ENCODE measurements at places on chromosomes 3 and 15.
A peak's percentile ranks its signal among the peaks of the same experiment; 100 is the strongest.

GRCh38 chr3:56125358-56126005, 342.8 kb downstream of the ERC2 start:
- no peak for DNase-seq

GRCh38 chr15:86644339-86644738, 564.7 kb downstream of the AGBL1 start:
- no peak for DNase-seq

- DNase-seq: peak; percentile 87
These were observed 228.3 kb downstream of the MFSD1 start for GRCh38 chr3:159030138-159030670.

DNA sequence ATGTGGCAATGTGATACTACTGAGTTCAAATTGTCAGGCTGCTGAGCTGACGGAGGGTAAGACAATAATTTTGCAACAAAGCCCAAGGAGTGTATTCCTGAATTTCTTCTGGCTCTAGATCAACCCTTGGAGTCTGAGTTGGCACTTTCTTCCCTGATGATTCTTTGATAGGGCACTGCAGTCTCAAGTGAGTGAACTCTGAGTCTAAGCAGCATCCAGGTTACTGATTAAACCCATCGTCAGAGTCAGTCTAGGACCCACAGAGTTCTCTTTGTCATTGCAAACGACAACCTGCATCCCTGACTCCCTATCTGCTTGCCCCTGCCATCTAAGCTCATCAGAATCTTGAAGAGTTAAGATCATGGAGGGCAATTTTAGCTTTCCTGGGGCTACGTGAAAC, 58.6 kb downstream of the MME start:
- DNase-seq: no peak

DNA sequence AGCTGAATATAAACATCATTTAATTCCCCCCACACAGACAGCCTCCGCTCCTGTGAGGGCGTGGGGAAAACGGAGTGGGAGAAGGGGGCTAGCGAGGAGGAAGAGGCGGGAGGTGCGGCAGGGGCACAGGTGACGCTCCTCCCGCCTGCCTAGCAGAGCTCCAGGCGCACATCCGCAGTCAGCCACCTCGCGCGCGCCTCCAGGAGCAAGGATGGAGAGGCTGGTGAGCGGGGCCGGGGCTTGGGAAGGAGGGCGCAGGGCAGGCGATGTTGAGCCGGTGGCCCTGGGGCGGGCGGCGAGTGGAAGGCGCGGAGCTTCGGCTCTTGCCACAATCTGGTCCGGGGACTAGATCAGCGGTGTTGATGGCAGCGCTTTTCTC, at the start of gene CD200:
CD200 (plus strand) TSS at position 155 of the 379 bp plus-strand sequence; CDS start at position 212, 57 bp downstream.
- peak; percentile 55 for DNase-seq

DNA sequence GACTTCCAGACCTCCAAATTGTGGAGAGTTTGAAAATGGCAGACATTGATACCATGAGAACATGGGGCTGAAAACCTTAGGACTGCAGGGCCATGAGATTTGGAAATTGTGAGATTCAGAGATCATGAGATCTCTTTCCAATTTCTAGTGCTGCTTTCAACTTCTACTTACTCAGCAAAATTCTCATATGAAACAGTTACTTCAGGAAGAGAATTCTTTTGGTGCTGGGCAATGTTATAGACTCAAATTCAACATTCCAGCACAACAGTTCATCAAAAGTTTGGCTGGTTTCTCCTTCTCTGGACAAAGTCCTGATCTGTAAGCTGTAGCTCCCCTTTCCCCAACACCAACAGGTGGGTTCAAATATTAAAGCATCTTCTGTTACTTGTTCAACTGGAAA, 506.9 kb upstream of the NECTIN3 start:
- no peak for DNase-seq

- DNase-seq: peak; percentile 69
These were observed at the start of gene LTK for GRCh38 chr15:41513506-41514227. TSS of gene LTK (minus strand) at chr15:41513827. CDS start at chr15:41513709, 118 bp downstream.

DNA sequence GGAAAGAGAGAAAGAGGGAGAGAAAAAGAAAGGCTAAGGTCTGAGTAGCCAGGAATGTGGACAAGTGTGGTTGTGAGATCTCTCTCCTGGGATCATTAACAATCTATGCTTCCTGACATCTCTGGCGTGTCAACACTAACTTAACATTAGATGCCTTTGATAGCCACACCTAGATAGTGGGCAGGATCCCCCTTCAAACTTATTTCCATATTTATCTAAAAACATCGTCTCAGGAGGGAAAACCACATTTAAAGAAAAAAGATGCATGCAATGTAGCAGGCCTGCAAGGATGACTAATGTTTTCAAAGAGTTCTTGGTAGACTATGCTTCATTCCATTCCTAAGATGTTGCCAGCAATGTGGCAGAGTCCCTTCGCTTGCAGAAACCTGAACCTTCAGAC, 80.9 kb downstream of the MLH1 start:
- no peak for DNase-seq

- no peak for DNase-seq
These were observed 19.7 kb downstream of the ACAA1 start for GRCh38 chr3:38117163-38117716.

DNA sequence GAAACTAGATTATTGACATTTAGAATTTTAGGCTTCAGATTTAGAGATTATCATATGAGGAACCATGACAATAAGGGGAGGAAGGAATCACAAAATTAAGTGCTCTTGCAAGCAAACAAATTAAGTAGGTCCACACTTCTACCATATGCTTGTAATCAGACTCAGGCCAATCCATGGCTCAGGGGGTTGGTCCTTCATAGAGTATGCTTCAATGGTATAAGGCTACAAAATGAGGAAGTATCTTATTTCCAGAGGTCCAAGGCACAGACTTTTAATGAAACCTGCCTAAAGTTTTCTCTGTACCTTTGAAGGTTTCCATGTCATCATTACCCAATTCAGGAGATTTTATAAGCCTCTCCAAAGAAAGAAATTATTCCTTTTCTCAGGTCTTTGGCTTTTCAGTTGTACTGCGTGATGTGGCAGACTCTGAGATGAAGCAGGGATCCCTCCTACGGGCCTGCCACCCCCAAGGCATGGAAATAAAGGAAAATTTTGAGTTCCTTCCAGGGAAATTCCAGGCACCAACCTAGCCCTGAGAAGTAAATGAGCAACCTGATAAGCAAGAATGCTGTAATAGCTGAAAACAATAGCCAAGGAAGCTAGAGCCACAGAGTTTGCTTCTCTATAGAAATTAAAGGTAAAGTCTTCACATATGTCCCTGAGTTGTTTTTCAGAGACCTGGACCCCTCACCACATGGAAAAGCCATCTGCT, 36.3 kb downstream of the SERPINI2 start:
- no peak for DNase-seq

- DNase-seq: peak; percentile 62
These were observed 193.1 kb downstream of the MEIS2 start for GRCh38 chr15:36907295-36907694.

DNA sequence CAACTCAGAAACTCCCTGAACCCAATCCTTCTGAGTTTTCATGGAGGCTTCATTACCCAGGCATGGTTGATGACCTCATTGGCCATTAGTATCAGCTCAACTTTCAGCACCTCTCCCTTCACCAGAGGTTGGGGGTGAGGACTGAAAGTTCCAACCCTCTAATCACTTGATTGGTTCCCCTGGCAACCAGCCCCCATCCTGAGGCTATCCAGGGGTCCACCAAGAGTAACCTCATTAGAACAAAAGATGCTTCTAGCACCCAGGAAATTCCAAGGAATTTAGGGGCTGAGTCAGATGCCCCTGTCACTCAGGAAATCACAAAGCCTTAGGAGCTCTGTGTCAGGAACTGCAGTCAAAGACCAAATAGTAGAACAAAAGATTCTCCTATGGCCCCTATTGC, 43.8 kb downstream of the ADAMTSL3 start:
- DNase-seq: no peak

DNA sequence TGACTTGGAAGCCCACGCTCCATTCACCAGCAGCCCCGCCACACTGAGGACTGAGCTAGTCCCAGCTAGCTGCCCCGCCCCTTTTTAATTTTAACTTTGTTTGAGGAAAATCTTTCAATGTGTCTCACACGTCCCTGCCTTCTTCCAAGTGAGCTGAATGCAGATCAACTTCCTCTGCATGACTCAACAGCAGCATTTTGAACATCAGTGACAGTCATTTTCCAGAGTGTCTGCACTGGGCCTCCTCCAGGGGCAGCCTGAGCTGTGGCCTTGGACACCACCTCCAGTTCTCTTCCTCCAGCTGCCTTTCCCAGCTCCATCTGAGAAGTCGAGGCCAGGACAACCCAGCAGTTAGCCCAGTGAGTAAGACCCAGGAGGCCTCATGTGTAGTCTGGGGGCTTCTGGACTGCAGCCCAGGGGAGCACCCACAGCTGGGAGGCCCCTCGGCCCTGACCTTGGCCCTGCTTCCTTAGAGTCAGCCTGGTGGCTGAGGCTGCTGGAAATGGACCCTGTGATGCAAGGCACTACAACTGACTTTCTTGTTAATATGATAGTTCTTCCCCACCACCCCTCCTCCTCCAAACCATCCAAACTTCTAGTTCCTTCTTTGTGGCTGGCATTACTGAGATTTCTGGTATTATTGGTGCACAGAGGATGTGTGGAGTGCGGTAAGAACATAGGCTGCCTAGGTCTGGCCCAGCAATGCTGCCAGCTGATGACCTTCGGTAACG, 21.4 kb upstream of the ESYT3 start:
- DNase-seq: no peak

- DNase-seq: no peak
These were observed 41.1 kb downstream of the GPD1L start for GRCh38 chr3:32147509-32147908.

DNA sequence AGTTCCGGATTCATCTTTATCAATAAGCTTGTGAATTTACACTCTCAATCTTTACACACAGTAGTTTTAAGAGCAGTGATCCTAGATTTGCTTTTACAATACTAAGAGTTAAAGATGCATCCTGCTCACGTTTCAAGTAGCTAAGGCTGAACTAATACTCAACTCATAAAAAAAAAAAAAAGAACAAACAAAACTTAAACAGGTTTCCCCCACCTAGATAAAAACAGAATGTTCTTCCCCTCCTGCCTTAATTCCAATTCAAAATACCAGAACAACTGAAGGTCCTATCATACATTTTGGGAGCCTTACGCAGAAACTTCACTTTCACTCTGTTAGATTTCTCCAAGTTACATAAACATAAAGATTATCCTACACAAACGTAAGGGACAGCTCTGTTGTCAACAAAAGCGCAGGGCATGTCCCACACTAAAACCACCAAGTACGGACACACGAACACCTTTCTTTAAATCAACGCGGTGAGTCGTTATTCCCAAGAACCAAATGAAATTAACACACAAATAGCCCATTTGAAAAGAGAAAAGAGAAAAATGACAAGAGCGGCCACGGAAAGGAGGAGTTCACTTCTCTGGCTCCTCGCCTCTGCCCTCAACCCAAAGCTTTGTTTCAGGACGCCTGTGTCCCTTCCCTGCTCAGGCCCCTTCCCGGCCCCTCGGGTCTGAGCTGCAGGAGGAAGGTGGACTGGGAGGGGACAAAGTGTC, 941 bp downstream of the CBLB start:
- DNase-seq: peak; percentile 32

DNA sequence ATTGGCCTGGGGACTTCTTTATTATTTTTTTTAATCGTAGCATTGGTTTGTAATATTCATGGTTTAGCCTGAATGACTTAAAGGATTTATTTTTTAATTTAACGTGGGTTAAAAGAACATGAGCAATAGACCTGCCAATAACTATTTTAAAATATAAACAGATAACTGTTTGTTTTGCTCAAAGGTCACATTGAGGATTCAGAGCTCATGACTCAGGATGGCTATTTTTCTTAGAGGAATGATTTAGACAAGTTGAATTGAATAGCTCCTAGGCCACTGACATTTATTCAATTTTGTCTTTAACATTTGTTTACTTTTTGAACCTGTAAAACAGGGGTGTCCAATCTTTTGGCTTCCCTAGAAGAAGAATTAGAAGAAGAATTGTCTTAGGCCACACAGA, 68.5 kb downstream of the ITPR1 start:
- no peak for DNase-seq

DNA sequence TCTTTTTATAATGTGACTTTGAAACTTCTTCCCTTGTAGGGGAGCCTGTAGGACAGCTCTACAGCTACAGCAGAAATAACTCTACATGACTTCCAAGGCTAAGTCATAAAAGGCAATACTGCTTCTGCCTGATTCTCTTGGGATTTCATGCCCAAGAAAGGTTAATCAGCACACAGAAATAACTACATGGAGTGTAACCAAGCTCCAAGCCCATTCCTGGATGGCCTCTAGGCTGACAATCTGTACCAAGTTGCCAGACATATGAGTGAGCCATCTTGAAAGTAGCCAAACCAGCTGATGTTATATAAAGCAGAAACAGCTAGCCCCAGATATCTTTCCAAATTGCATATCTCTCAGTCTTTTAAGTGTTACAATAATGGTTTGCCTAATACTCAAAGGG, 75.8 kb upstream of the OSTN start:
- DNase-seq: no peak

- no peak for DNase-seq
These were observed 306.5 kb downstream of the RPLP1 start for GRCh38 chr15:69758810-69759790.

- DNase-seq: no peak
These were observed at the start of gene ABCF3 for GRCh38 chr3:184186184-184186901. TSS of gene ABCF3 (plus strand) at chr3:184186199. CDS start at chr3:184186208, 9 bp downstream.

- DNase-seq: peak; percentile 84
These were observed 134.0 kb downstream of the PGPEP1L start for GRCh38 chr15:98873441-98874218.

- no peak for DNase-seq
These were observed 62.6 kb downstream of the SLC7A14 start for GRCh38 chr3:170523248-170523647.

DNA sequence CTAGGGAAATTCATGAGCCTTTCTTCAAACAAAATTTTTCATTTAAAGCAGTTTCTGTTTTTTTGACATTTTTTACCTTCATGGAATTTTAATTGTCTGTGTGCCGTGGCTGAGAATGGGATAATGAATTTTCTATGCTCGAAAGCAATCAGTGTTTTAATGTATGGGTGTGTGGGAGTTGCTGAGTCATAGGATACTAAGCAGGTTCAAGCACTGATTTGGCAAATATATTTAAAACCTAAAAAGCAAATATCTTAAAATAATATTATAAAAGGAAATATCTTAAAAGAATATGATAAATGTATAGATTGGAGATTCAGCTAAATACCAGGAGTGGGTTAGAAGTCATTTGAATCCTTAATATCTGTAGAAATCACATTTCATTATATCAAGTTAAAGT, 173.6 kb upstream of the LRRFIP2 start:
- no peak for DNase-seq

GRCh38 chr3:126463521-126463920, 12.2 kb downstream of the ZXDC start:
- no peak for DNase-seq
